Activated gamma-delta T cell treated with anti-CD3 and anti-CD28 coated beads, Interleukin-2, amount 50 U/mL, for 16 hours (primary cell): ENCODE measurements at places on chromosomes 16 and 17.

GRCh38 chr16:721765-722540 is 1.0 kb downstream of the ANTKMT start:
- DNase-seq, result no peak

DNA sequence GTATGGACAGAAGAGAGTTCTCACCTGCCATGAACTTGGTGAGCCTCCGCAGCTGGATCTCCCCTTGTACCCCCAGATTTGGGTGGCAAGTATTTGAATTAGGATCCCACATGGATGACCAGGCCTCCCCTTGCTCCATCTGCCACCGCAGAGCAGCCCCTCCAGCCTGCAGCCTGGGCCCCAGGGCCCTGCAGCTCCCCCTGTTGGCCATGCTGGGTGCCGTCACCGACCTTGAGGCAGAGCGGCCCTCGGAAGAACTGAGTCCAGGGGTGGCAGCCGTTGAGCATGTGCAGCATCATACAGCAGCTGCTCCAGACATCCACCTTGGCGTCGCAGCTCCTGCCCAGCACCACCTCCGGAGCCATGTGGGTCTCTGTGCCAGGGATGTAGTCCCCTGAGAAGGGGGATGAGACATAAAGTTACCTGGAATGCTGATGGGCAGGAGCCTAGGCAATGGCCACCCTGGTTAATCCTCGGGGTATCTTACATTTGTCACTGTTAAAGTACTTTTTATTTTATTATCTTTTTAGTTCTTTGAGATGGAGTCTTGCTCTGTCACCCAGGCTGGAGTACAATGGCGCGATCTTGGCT is 9.0 kb upstream of the SPATA32 start:
- peak; percentile 33 for DNase-seq

DNA sequence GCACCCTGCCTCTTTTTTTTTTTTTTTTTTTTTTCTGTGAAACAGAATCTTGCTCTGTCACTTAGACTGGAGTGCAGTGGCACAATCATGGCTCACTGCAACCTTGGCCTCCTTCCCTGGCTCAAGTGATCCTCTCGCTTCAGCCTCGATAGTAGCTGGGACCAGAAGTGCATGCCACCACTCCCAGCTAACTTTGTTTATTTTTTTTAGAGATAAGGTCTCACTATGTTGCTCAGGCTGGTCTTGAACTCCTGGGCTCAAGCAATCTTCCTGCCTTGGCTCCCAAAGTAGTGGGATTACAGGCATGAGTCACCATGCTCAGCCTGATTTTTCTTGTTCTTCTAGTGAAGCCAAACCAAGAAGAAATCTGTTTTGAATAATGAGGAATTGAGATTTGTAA is 25.0 kb downstream of the CDK12 start:
- DNase-seq, result no peak

DNA sequence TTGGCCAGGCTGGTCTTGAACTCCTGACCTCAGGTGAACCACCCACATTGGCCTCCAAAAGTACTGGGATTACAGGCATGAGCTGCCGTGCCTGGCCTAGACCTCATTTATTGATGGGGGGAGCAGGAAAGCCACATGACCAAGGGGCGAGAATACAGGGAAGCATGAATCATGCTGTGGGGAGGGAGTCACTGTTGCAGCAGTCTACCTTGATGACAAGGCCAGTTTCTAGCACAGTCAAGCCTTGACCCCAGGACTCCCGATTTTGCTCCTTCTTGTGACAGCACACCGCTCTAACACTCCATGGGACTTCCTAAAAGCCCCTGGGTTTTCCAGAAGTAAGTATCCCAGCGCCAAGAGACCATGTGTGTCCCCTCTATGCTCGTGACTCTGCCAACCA is 42.9 kb upstream of the IRF8 start:
- DNase-seq, result no peak

DNA sequence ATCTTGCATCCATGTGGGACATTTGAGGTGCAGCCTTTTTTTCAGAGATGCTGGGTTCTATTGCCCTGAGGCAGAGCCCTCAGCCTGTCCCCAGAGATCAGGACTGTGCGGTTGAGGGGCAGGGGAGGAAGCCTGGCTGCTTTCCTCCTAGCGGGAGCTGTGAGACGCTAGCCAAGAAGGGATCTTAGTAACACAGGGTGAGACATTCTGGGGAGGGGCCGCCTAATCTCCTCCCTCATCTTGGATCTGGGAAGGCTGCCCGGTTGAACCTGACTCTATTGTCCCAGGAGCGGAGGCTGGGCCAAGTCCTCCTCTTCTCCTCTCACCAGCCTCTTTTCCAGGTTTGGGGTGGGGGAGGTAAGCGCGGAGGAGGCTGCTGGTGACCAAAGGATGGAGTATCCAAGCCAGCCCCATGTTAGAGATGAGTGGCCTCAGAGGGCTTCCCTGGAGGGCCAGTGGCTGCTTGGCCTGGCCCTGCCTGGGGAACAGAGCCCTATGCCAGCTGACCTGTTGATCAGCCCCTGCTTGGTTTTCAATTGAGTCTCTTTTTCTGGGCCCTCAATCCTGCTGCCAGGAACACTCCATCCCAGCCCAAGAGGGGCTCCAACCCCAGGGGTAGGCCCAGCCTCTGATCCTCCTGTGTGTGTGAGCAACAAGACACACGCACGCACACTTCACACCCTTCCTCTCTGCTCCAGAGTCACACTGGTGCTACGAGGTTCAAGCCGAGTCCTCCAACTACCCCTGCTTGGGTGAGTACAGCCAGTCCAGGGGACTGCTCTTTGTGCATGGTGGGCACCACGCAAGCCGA is 5.0 kb downstream of the CA4 start:
- DNase-seq, result no peak

GRCh38 chr17:60832631-60833030 is 155.0 kb downstream of the BCAS3 start:
- no peak for DNase-seq

DNA sequence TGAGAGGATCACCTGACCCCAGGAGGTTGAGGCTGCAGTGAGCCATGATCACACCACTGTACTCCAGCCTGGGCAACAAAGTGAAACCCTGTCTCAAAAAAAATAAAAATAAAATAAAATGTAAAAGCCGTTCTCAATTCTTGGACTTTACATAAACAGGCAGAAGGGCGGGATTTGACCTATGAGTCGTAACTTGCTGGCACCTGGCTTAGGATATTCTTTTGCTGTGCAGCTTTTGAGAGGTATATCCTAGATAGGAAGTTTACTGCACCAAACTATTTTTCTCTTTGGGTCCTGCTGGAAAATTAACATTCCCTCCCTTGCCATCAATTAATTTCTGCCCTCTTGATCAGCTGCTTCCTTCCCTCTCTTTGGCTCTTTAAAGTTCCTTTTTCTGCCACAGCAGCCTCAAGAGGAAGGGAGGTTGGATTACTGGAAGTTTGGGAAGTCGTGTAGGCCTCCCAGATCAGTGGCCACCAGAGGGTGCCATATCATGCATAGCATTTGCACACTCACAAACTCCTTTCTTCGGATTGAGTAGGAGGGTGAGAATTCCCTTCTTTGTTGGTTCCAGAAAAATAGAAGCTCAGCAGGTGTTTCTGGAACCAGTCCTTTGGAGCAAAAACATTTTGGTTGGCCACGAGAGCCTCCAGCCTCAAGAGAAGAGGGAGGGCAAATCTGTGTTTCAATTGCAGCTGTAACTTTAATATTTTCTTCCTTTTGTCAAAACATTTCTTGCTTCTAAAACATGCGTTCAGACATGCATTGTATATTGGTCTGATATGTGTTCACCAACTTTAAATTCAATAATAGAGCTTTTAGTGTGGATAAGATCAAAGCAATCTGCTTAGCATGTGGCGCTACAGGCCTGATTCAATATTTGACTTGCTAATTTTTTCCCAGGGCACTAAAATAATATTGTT is 147.3 kb downstream of the CCDC182 start:
- DNase-seq, result no peak

DNA sequence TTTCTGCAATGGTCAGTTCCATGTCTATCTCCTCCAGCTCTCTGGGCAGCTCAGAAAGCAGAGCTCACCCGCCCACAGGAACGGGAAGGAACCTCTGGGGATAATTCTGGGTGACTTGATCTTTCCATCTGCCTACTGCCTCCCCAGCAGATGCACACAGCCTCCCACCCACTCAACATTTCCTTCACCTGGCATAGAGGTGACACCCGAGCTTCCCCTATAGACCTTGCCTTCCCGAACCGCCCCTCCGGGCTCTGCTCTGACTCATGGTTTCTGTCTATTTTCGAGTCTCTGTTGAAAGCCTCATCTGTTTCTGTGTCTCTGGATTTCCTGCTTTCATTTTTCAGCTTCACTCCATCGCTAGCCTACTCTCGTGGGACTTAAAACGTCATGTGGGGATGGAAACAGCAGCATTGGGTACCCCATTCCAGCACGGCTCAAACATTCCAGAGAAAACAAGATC is 11.4 kb downstream of the GGA3 start:
- peak; percentile 54 for DNase-seq

DNA sequence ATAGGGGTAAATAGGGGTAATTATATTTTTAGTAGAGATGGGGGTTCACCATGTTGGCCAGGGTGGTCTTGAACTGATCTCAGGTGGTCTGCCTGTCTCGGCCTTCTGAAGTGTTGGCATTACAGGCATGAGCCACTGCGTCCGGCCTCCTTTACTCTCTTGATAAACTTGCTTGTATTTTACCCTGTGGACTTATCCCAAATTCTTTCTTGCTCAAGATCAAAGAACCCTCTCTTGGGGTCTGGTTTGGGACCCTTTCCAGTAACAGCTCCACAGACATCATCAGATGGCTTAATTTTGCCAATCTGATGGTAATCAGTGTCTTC is 5.6 kb upstream of the C1QTNF1 start:
- DNase-seq, result no peak

DNA sequence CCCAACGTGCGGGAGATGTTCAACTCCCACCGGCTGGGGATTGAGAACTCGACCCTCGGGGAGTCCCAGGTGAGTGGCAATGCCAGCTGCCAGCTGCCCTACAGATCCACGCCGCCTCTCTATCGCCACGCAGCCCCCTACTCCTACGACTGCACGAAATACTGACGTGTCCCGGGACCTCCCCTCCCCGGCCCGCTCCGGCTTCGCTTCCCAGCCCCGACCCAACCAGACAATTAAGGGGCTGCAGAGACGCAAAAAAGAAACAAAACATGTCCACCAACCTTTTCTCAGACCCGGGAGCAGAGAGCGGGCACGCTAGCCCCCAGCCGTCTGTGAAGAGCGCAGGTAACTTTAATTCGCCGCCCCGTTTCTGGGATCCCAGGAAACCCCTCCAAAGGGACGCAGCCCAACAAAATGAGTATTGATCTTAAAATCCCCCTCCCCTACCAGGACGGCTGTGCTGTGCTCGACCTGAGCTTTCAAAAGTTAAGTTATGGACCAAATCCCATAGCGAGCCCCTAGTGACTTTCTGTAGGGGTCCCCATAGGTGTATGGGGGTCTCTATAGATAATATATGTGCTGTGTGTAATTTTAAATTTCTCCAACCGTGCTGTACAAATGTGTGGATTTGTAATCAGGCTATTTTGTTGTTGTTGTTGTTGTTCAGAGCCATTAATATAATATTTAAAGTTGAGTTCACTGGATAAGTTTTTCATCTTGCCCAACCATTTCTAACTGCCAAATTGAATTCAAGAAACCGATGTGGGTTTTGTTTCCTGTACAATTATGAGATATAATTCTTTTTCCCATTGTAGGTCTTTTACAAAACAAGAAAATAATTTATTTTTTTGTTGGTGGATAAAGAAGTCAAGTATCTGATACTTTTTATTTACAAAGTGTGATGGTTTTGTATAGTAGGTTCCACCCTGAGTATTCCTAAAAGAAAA is 2.3 kb downstream of the FOXC2 start:
- DNase-seq, result no peak

- no peak for DNase-seq
These were observed 7.3 kb downstream of the KLHL10 start for GRCh38 chr17:41844971-41845370.

- no peak for DNase-seq
These were observed 16.5 kb downstream of the TENT4B start for GRCh38 chr16:50169555-50170096.

DNA sequence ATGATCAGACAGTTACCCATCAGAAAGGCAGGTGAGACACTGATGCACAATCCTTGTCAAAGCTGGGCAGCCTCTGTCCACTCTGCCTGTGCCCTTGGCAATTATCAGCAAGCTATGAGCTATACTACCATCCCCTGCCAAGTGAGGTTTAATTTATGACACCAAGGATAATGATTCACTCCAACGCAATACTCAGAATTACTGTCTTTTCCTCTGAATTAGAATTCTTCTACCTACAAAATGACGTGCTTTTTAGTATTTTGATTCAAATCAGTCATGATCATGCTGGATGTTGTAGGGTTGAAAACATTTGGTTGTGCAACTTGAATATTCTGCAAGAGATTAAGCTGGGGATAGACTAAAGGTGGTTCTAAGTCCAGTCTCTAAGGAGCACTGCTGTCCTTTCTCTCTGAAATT is 116.8 kb upstream of the SOX9 start:
- DNase-seq, result no peak

DNA sequence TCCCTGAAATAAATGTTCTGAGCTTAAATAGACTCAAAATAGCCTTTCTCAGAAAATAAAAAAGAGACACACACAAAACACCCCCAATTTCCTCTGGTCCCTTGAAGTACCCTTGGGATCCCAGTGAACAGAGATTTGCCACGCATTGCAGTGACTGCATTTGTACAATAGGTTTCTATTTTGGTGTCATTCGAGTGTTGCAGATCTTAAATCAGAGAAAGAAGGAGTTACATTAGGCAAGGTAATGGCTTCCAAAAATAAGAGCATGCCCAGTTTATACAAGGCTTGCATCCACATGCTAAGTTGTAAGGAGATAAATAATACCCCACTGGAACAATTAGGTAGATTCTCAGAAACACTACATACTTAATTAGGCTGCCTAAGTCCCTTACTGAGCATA is 2.2 kb downstream of the TOX3 start:
- DNase-seq, result no peak

DNA sequence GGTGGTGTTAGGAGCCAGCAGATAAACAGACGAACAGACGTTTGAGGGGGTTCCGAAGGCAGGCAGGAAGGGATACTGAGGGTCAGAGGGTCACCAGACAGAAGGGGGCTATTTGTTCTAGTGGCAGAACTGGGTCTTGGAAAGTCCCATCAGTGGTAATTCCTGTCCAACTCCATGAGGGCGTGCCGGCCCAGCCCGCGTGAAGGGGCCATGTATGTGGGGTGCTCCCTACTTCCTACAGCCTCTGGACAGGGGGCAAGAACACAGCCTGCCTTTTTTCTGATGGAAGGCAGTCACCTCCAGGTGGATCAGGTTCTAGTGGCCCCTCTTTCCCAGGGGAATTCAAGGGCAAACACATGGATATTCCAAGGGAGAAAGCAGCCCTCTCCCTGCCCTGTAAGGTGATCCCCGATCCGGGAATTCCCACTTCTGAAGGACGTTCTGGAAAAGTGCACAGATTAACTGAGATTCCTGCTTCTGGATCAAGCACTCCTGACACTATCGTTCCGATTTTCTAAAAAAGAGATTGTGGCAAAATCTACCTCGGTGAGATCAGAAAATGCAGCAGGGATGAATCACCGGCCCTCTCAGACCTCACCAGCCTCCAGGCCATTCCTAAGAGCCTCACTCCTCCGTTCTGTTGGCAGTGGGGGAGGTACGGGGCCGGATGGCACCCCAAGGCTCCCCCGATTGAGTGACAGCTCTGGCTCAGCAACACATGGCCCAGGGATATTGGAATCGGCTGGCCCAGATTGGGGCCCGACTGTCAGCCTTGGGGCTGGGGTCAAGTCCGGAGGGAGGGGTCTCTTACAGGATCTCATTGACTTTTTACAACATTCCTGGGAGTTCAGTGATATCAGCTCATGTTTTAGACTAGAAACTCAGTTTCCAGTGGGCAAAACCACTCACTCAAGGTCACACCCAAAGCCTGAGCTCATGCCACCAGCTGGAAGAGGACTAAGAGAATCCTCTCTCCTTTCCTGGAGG is 12.4 kb downstream of the STX1B start:
- DNase-seq, result no peak
